ENCODE measurements at places on chromosomes 13 and 19.
A peak's percentile ranks its signal among the peaks of the same experiment; 100 is the strongest.

DNA sequence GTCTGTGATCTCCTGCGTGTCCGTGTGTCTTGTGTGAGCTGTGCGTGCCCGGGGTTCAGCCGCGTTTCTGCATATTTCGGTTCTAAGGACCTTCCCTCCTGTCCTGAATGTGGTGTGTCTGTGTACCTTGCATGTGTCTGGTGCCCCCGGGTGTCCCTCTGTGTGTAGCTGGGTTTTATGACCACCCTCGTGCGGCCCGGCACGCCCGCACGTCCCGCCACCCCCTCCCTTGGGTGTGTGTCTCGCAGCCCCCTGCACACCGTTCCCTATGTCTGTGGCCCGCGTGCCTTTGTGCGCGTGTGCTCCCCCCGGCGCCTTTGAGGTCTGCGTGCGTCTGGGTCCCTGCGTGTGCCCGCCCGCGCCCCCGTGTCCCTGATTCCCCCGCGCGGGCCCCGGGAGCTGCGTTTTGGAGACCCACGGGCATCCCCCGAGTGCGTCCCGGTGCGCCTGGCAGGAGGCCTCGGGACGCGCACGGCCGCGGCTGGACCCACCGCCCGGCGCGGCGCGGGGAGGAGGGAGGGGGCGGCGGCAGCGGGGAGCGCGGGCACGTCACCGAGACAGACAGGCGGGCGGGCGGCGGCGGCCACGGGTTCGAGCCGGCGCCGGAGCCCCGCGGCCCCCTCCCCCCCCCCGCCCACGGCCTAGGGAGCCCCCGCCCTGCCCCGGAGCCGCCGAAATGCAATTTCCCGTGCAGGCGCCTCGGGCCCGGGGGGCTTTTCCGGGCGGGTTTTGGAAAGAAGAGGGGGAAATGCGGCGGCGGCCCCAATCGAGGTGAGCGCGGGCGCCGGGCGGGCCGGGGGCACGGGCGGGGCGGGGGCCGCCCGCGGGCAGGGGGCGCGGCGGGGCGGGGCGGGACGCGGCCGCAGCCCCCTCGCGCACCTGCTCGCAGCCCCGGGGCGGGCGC, 12.0 kb upstream of the NANOS3 start:
- DNase-seq = no peak

- no peak for DNase-seq
Measured at GRCh38 chr13:110705356-110705825, 525 bp downstream of the CARS2 start.

- no peak for DNase-seq
Measured at GRCh38 chr13:113299951-113300350, 2.9 kb downstream of the LAMP1 start.

- no peak for DNase-seq
Measured at GRCh38 chr13:34815526-34815925, 126.5 kb upstream of the NBEA start.

DNA sequence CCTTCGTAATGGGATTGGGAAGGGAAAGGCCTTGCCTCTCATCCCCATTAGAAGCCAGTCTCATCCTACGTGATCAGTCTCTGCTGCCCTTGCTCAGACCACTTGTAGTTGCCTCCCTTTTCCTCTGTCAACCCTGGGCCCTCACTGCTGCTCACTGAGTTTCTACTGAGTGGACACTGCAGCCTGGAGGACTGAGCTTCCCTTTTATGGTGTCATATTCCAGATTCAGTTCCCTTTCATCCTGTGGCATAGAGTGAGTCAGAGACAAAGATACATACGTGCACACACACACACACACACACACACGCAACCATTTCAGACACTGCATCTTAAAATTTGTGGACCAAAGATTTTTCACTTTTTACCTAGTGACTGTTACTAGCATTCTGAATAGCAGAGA, 56.6 kb downstream of the COG3 start:
- no peak for DNase-seq

- DNase-seq = no peak
Measured at GRCh38 chr13:40127476-40127875, 472.0 kb downstream of the COG6 start.

GRCh38 chr19:5286465-5287029, 54.1 kb downstream of the PTPRS start:
- DNase-seq = no peak

- DNase-seq = no peak
Measured at GRCh38 chr13:88144580-88144979, 473.4 kb downstream of the SLITRK5 start.

DNA sequence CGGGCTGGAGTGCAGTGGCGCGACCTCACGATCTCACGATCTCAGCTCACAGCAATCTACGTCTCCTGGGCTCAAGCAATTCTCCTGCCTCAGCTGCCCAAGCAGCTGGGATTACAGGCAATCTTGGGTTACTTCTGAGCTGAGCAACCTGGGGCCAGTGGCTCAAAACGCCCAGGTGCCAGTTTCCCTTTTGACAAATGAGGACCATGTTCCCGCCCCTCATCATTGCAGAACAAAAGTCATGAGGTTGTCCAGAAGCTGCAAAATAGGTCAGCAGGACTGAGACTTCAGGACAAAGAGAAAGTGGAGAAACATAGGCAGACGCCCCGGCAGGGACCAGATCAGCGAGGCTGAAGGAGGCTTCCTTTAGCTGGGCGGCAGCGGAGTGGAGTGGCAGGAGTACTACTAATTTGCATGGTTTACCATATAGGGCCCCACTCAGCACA, 3.3 kb upstream of the ADGRE5 start:
- DNase-seq = no peak

GRCh38 chr19:23822735-23823134, 64.0 kb upstream of the ZNF681 start:
- no peak for DNase-seq

DNA sequence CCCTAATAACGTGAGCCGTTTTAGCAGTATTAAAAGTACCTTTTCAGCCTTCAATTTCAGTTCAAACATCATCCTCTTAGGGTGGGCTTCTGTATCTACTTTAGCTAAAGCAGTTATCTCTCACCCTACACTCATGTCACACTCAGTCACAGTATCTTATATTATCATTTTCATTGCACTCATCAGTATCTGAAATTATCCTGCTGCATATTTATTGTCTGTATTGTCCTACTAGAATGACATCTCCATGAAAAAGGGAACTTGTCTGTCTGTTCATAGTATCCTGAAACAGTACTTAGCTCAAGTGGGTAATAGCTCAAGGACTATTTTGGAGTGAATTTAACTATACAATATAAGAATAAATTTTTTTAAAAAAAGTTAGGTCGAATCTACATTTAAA, 19.9 kb upstream of the RFC3 start:
- no peak for DNase-seq

DNA sequence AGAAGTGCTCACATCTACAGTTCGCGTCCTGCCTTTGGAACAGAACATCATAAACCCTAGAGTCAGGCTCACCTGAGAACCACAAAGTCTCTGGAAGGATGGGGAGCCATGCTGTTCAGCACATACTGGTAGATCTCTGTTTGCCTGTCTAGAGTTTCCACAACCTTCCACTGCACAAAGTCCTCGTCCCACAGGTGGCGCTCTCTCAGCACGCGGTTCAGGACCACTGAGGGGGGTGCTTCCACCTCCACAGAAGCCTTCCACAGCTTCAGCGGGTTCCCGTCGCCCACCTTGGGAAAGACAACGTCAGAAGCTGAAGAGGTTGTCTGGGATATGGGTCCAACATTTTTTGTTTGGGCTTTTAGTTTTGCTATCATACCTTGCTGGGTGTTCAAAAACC, 93.6 kb downstream of the KL start:
- DNase-seq = no peak

DNA sequence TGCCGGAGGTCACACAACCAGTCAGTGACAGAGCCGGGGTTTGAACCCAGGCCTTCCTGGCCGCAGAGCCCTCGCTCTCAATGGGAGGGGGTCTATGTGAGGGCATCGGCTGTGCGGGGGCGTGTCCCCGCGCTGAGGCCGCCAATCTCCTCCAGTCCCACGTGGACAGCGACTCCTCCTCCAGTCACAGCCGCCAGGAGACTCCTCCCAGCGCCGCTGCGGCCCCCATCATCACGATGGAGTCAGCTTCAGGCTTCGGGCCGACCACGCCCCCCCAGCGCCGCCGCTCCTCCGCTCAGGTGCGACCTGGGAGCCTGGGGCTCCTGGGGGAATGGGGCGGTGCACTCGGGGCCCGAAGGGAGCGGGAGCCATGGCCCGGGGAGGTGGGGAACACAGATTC, 6.0 kb downstream of the SPRED3 start:
- DNase-seq = peak; percentile 33

DNA sequence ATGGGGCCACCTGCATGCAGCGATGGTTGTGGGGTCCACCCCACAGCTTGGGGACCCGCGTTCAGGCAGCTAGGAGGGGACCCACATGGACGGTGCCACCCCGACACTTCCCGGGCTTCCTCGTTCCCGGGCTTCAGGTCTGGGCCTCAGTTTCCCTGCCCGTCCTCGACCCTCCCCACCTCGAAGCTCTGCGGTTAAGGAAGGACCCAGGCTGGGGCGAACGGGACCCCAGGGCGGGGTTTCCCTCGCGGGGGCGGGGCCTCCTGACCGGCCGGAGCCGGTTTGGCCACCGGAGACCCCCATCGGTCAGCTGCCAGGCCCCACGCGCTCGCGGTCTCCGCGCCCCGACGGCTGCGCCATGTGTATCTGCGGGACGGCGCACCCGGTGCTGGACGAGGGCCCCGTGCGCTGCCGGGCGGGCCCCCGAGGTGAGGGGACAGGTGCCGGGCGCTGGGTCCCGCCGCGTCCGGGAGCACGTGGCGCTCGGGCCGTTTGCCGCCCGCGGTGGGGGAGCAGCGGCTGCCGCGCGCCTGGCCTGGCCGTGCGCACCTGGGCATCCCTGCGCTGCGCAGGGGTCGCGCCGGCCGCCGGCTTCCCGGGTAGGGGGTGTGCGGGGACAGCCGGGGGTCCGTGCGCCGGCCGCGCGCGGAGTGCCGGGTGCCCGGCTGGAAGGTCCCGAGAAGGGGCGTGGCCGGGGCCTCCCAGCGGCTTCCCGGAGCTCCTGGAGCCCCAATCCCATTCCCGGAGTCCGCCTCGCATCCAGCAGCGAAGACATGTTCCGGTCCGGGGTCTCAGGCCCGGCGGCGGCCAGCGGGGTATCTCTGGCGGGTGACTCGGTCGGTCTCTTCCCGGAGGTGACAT, 4.2 kb downstream of the ARHGAP45 start:
- no peak for DNase-seq

DNA sequence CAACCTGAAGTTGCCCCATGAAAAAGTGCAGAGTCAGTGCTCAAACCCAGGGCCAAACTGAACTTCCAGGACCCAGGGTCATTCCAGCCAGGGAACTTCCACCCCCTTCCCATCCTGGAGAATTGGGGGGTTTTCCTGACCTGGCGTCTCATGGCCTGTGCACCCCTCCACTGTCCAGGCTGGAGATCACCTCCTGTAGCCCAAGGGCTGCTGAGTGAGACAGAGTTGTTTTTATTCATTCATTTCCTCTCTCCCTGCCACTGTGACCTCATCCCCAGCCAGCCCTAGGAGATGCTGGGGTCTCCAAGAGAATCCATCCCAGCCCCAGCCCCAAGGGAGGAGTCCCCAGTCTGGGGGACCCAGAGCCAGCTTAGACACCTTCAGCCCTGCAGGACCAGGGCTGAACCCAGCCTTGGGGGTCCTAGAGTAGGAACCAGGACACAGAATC, 4.2 kb downstream of the FCHO1 start:
- DNase-seq = no peak

- no peak for DNase-seq
Measured at GRCh38 chr19:45090034-45090433, 2.9 kb upstream of the PPP1R37 start.

DNA sequence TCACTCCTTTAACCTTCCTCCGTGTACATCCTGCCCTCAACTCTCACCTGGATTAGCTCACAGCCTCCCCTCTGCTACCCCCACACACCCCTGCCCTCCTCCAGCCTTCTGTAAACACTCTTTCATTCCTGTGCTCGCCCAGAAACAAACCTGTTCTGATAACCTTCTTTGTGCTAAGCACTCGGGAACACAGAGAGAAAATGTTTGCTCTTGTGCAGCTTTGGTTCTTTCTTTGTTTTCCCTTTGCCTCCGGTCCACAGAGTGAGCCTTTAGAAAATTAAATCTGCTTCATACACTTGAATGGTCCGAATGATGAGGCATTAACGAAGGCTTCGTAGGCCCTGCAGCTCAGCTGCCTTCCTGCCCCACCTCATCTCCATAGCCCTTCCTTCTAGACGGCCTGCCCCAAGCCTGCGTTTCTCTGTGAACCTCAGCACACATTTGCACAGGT, 6.6 kb upstream of the ZDHHC20 start:
- no peak for DNase-seq

DNA sequence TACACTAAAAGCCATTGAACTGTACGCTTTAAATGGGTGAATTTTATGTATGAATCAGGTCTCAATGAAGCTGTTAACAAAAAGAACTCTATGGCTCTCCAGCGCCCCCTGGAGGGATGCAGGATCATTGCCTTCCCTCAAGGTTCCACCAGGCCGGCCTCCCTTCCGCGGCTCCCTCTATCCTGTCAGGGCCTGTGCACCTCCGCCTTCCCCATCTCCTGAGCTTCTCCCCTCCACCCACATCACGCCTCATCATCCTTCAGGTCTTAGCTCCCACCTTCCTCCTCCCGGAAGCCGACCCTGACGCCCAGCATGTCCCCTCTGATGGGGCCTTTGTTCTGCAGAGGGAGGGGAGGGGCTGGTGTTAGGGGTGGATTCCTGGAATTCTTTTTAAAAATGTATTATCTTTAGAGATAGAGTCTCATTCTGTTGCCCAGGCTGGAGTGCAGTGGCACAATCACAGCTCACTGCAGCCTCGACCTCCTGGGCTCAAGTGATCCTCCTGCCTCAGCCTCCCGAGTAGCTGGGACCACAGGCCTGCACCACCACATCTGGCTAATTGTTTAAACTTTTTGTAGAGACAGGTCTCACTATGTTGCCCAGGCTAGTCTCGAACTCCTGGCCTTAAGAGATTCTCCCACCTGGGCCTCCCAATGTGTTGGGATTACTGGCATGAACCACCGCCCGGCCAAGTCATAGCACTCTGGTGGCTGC, 27.7 kb downstream of the MEIS3 start:
- DNase-seq = peak; percentile 74

DNA sequence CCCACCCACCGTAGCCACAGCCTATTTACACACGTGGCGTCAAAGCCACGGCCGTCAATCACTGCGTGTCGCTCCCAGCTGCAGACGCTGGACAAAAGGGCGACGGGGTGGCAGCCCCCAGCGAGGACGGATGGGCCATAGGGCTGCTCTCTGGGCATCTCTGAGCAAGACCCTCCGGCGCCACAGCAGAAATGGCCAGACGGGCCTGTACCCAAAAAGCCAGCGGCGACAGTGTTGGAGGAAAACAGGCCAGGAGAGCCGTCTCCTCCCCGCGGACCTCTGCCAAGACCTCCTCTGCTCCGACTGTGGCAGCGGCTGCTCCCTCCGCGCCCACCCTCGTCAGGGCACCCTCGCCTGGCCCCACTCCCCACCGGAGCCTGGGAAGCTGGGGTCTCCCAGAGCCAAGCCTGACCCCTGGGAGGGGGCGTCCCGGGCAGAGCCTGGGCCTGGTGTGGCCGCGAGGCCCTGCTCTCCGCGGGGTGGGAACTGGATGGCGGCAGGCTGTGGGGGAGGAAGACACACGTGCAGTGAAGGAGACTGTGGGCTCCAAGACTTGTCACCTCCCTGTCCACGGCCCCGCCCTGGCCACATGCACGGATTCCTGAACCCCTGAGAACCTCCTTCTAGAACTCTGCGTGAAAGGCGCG, 2.7 kb downstream of the C2CD4C start:
- DNase-seq = no peak

Data from activated CD8-positive, alpha-beta memory T cell treated with anti-CD3 and anti-CD28 coated beads for 1 hour (primary cell).